H9 (cell line): ENCODE measurements at places on chromosomes 1 and 21. TPM values are rescaled to one million over a fixed set of nuclear protein-coding genes. Genes with fewer than 3 reads are reported as not detected.
A peak's percentile ranks its signal among the peaks of the same experiment; 100 is the strongest.

DNA sequence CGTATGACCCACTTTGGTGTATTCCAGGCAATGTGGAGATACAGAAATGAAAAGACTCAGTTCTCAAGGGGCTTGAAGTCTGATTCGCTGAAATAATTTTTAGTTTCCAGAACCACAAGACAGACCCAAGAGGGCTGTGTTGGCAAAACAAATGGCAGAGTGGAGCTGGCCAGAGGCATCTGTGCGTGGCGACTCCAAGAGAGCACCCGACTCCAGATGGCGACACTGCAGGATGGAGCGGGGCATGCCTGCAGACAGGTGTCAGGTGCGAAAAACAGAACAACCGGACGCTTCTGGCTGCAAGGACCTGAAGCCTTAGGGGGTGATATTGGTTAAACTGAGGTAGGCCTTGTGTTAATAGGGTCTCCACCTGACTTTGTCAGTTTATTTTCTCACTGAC lies 31.7 kb upstream of the COQ8A start:
- H3K4me1 ChIP-seq, result no peaks in the 10 kb centered on the region; the same call in 1 of the 2 replicates
- H3K36me3 ChIP-seq, result no peaks in the 10 kb centered on the region
- no peak for DNase-seq
- H3K27me3 ChIP-seq, result no peaks in the 10 kb centered on the region

The OR2T2 gene
- not detected in 2 replicates for total RNA-seq

DNA sequence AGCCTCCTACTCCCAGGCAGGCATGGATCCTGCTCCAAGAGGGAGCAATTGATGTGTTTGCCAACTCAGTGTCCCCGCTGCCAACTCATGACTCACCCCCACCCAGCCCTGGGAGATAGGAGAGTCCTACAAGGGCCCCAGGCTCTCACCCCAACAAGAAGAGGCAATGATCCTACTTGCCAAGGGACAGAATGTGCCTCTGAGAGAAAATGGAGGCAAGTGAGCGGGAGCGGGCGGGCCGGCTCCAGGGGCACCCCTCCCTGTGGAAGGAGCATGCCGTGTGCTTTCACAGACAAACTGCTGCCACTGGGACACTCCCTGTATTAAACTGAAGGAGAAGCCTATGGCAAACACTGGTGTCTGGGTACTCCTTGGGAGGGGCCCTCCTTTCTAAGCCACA lies 16.7 kb downstream of the PKP1 start:
- no peaks in the 10 kb centered on the region for H3K36me3 ChIP-seq
- H3K27ac ChIP-seq, result no peak overlapping the region
- no peaks in the 10 kb centered on the region for H3K27me3 ChIP-seq
- DNase-seq, result no peak
- H3K4me3 ChIP-seq, result no peak overlapping the region

DNA sequence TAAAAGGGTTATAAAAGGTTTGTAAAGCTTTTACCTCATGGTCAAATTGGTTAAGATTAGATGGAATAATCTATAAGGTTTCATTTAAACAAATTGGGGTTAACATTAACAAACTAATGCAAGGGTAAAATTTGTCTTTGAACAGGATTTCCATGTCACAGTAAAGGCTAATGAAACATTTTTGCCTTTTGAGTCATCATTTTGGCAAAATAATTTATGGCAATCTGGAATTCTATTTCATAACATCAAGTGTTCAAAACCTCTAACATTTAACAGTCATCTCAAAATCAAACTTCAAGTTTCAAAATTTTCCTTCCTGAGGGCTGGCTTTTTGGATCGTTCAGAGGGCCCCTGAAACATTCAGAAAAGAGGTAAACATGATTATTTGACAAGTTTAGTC lies 6.6 kb upstream of the CD46 start:
- no peak for DNase-seq
- H3K4me3 ChIP-seq, result no peak overlapping the region
- no peaks in the 10 kb centered on the region; the same call in 1 of the 2 replicates for H3K4me1 ChIP-seq
- H3K27me3 ChIP-seq, result no peaks in the 10 kb centered on the region
- no peak overlapping the region for H3K27ac ChIP-seq

GRCh38 chr1:234927971-234928640 lies 200.5 kb downstream of the TOMM20 start:
- no peaks in the 10 kb centered on the region for H3K27me3 ChIP-seq
- no peak overlapping the region for H3K27ac ChIP-seq
- H3K4me3 ChIP-seq, result no peak overlapping the region; the same call in 2 of the 3 replicates
- H3K4me1 ChIP-seq, result peaks cover 3% of the 10 kb centered on the region; the same call in 1 of the 2 replicates

The AKR7A3 gene
- 0.74 and 0.81 TPM in 2 replicates for total RNA-seq

DNA sequence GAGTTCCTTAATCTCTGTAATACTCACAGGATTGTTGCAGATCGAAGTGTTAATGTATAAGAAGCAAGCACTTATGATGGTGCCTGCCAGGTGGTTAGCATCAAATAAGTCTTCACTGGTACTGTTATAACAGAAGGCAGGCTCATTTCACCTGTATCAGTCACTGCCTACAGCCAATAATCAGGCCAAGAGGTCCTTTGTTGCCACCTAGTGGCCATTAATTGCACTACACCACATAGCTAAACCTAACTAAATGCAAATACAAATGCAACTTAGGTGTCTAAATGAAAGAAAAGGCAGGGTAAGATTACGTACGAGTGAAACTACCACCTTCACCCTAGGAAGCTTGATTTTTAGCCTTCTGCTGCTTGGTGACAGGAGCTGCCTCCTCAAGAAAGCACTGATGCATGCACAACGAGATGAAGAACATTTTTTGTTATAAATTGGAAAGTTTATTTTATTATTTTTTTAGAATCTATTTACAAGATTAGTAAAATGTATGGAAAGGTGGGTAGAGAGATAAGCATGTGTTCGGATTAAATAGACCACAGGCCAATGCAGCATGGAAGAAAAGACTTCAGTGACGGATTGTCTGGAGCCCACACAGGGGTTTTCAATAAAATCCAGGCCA lies 334.8 kb upstream of the CAMK1G start:
- H3K36me3 ChIP-seq, result no peaks in the 10 kb centered on the region
- H3K27ac ChIP-seq, result no peak overlapping the region
- H3K4me3 ChIP-seq, result no peak overlapping the region; the same call in 2 of the 3 replicates
- no peaks in the 10 kb centered on the region for H3K27me3 ChIP-seq

The VCAM1 gene
- total RNA-seq, result 0.07 TPM in 1 of 2 replicates, not detected in the other

The OR2L13 gene
- total RNA-seq, result not detected in 2 replicates

DNA sequence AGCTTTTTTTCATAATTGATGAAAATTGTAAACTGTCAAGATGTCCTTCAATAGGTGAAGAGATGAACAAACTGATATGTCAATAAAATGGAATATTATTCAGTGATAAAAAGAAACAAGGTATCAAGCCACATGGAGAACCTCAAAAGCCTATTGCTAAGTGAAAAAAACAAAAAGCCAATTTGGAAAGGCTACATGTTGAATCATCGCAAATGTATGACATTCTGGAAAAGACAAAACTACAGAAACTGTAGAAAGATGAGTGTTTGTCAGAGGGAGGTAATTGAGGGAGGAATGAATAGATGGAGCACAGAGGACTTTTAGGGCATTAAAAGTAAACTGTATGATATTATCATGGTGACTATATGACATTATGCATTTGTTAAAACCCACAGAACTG lies 34.5 kb upstream of the USP25 start:
- no peak for DNase-seq
- H3K27ac ChIP-seq, result no peak overlapping the region
- H3K4me3 ChIP-seq, result no peak overlapping the region

GRCh38 chr1:178367151-178367550 lies 129.6 kb downstream of the CLEC20A start:
- no peak overlapping the region for H3K4me3 ChIP-seq
- H3K27ac ChIP-seq, result no peak overlapping the region
- no peaks in the 10 kb centered on the region for H3K27me3 ChIP-seq
- DNase-seq, result no peak
- peaks cover 3% of the 10 kb centered on the region; the same call in 1 of the 2 replicates for H3K4me1 ChIP-seq

DNA sequence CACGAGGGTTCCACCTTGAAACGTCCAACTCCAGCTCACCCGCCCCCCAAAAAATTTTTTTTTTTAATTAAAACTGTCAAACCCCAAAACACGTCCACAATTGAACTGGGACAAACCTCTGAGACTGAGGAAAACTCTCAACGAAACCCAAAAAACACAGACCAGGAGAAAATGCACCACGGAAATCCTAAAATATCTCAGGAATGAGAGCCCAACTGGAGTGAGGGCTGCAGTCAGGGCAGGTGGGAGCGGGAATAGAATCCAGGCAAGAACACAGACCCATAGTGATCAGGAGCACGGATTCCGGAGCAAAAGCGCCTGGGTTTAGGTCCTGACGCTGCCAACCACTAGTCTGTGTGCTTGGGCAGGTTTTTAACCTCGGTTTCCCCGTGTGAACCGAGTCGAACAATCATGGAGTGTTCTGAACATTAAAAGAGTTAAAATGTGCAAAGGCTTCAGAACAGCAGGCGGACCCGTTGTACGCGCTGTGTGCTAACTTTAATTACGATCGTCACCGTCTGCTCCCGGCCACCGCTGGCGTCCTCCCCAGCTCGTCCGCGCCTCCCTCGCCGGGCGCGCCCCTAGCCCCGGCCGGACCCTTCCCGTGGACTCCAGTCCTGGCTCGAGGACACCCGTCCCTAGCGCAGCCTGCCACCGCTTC lies 624 bp downstream of the ARHGAP29 start:
- H3K4me1 ChIP-seq, result no peaks in the 10 kb centered on the region
- H3K27ac ChIP-seq, result no peak overlapping the region
- H3K27me3 ChIP-seq, result peaks cover 23% of the 10 kb centered on the region; the same call in 1 of the 2 replicates
- H3K4me3 ChIP-seq, result peak overlapping the region; percentile 83
- DNase-seq, result peak; percentile 52

The SPRR2E gene
- not detected in 2 replicates for total RNA-seq

- H3K4me1 ChIP-seq, result 0 out of 2 replicates have a peak, but pooled peaks cover 4% of the 10 kb centered on the region
- no peaks in the 10 kb centered on the region for H3K27me3 ChIP-seq
- no peak for DNase-seq
- no peak overlapping the region for H3K27ac ChIP-seq
- H3K36me3 ChIP-seq, result no peaks in the 10 kb centered on the region
These were observed 19.8 kb upstream of the VCAM1 start for GRCh38 chr1:100699744-100700143.

DNA sequence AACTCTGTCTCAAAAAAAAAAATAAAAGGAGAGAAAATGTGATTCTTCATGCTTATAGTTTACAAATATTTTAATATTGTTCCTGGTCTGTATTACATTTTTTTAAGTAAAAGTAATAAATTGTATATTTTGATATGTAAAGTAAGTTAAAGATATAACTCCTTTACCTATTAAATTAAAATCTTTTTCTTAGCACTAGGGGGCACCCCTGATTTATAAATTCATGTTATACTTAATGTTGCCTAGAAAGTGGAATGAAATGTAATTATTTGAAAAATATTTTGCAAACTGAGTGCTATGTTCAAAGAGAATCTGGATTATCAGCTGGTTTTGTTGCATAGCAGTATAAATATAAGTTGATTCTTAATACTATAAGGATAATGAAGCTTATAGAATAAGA lies 49.2 kb downstream of the RALGPS2 start:
- DNase-seq, result no peak
- peaks cover 8% of the 10 kb centered on the region; the same call in 2 of the 3 replicates for H3K36me3 ChIP-seq
- H3K27me3 ChIP-seq, result no peaks in the 10 kb centered on the region
- H3K4me1 ChIP-seq, result no peaks in the 10 kb centered on the region

DNA sequence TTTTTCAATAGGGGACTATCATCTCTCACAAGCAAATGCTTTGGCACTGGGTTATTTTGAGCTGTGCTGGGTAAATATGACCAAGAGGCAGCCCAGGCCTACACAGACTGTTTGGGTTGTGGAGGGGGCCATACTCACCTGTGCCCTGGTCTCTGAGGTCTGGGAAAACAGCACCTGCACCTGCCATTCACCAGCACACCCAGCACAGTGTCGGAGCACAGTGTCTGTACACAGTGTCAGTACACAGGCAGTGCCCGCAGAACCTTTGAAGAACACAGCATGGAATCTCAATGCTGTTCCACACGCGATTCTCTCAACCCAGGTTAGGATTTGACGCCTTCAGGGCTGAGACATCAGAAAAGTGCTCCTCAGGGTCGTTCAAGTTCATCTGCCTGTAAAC lies 35.0 kb upstream of the FAM89A start:
- no peak overlapping the region for H3K4me3 ChIP-seq
- H3K4me1 ChIP-seq, result no peaks in the 10 kb centered on the region
- no peak overlapping the region for H3K27ac ChIP-seq
- no peak for DNase-seq
- H3K36me3 ChIP-seq, result no peaks in the 10 kb centered on the region

- no peak overlapping the region; the same call in 2 of the 3 replicates for H3K4me3 ChIP-seq
- H3K36me3 ChIP-seq, result peaks cover 7% of the 10 kb centered on the region
These were observed 31.5 kb downstream of the COL18A1 start for GRCh38 chr21:45436351-45437065.

The OR2T29 gene
- not detected in 2 replicates for total RNA-seq

- no peak for DNase-seq
- H3K4me1 ChIP-seq, result peaks cover 5% of the 10 kb centered on the region; the same call in 1 of the 2 replicates
- H3K4me3 ChIP-seq, result no peak overlapping the region
- H3K27ac ChIP-seq, result no peak overlapping the region
- peaks cover 78% of the 10 kb centered on the region for H3K27me3 ChIP-seq
- no peaks in the 10 kb centered on the region for H3K36me3 ChIP-seq
These were observed 13.4 kb downstream of the PAX7 start for GRCh38 chr1:18644013-18644399.
